ENCODE measurements at places on chromosomes 13 and 19.

DNA sequence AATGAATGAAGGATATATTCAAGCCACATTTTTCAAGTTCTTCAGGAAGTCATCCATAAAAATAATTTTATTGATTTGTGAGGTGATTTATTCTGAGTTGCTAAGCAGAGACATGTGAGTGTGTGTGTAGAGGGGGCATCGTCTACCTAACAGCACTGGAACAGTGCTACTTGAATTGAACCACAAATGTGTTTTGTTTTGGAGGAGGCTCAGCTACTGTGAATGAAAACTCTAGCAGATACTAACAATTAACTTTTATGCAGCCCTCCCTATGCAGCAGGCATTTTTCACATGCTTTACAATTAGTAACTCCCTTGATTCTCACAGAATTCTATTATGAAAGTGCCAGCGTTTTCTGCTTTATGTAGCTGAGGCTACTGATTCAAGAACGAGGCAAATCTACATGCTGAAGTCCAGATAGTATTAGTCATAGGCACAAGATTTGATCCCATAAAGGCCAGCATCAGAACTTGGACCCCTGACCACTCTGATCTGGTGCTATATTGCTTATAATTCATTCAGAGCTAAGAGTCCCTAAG is 103.7 kb downstream of the MYO16 start:
- no peak for DNase-seq

GRCh38 chr19:7391218-7391670 is 42.5 kb downstream of the ARHGEF18 start:
- no peak for DNase-seq

GRCh38 chr13:100773923-100774663 is 99.5 kb upstream of the TMTC4 start:
- DNase-seq: no peak

DNA sequence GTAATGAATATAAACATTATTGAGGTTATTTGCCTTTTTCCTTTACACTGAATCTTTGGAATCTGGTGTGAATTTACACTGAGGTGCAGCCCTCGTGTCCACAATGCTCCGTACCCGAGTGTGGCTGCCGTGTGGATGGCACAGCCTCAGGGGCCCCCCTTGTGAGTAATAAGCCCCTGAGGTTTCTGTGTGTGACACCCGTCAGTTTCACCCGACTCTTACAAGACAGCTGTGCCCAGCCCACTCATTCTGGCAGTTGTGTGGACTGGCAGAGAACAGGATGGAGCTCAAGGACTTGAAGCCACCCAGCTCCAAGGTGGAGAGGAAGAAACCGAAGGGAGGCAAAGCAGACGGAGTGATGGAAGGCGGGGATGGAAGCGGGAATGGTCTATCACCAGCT is 7.8 kb downstream of the PROZ start:
- no peak for DNase-seq

- DNase-seq: no peak
Measured at GRCh38 chr13:109212650-109213049, 573.7 kb downstream of the IRS2 start.

DNA sequence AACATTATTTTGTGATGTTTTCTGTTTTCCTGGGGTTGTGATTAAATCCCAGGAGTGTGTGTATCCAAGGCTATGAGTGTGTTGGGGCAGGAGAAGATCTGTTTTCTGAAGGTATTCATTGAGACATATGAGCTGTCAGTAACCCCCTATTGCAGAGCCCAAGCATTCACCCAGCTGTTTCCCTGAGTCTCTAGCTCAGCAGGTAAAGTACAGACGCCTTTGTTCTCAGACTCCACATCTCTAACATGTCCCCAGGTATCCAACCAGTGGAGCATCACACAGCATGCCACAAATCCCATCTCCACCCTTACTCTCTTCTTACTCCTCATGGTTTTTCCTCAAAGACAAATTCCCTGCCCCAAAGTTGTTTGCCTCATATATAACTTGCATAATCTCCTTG is 213.6 kb downstream of the PCDH20 start:
- DNase-seq: no peak

GRCh38 chr13:50085063-50085462 is 69.8 kb downstream of the KCNRG start:
- DNase-seq: no peak

DNA sequence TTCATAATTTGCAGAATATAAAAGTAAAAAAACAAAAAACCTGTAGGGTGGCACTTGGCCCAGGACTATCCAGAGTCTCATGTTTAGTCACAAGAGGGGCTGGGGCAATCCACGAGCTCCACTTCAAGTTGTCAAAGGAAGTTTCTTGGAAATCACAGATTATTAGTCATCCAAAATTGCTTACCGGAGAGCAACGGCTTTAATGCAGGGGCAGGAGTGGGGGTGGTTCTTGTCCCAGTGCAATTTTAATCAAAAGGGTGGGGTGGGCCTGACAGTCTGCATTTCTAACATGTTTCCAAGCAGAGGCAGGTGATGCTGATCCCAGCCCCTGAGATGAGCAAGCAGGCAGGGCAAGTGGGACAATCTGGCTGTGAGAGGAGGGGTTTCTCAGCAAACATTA is 233.9 kb downstream of the ABCC4 start:
- DNase-seq: no peak

GRCh38 chr19:1041835-1042685 is 2.2 kb downstream of the ABCA7 start:
- DNase-seq: no peak

DNA sequence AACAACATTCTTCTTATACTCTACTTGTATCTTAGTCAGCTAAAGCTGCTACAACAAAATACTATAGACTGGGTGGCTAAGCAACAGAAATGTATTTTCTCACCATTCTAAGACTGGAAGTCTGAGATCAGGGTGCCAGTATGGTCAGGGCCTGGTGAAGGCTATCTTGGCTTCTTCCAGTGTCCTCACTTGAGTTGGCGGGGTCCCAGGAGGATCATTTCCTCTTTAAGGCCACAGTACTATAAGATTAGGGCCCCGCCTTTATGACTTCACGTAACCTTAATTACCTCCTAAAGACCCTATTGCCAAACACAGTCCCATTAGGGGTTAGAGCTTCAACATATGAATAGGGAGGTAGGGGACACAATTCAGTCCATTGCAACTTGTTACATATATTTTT is 30.7 kb upstream of the DOCK9 start:
- DNase-seq: no peak

GRCh38 chr19:12965812-12966135 is 3.6 kb upstream of the DAND5 start:
- DNase-seq: no peak

GRCh38 chr19:7746903-7747884 is at the start of gene CD209:
TSS of gene CD209 (minus strand) at chr19:7747534. CDS start at chr19:7747511, 23 bp downstream.
- no peak for DNase-seq

GRCh38 chr19:18202778-18203407 is 949 bp downstream of the RAB3A start:
- no peak for DNase-seq

DNA sequence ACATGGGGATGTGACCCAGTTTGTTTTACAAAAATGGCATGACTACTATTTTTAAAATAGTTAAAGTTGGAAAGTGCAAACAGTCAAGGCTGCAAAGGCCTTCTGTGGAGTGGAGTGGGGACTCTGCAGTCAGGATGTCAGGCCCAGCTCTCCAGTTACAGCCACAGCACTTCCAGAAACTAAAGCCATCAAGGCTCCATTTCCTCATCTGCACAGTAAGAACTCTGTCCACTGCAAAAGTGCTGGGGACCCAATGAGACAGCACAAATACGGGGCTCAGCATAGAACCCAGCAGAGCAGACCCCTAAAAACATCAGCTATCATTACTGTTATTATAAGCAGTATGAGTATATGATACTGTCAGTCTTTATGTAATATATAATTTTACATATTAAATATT is 73.6 kb downstream of the SACS start:
- DNase-seq: no peak

GRCh38 chr19:49637821-49638738 is 1.9 kb downstream of the RRAS start:
- DNase-seq: no peak

DNA sequence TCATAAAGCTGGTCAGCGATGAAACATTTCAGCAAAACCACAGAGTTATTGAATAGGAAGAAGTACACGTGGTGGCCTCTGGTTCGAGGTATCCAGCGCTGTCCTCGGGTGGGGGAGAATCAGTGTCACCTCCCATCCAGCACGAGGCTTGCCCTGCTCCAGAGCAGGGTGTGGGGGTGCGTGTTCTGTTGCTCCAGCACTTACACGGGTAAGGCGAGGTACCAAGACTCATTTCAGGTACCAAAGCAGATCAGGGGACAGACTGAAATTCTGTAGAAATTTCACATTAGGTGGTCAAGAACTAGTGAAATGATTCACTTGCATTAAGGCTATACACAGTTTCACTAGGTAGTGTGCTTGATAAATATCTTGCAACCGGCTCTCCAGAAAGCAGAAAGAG is 164.2 kb upstream of the SOX1 start:
- no peak for DNase-seq

- no peak for DNase-seq
Measured at GRCh38 chr19:55466241-55466614, 1.7 kb upstream of the C19orf85 start.

DNA sequence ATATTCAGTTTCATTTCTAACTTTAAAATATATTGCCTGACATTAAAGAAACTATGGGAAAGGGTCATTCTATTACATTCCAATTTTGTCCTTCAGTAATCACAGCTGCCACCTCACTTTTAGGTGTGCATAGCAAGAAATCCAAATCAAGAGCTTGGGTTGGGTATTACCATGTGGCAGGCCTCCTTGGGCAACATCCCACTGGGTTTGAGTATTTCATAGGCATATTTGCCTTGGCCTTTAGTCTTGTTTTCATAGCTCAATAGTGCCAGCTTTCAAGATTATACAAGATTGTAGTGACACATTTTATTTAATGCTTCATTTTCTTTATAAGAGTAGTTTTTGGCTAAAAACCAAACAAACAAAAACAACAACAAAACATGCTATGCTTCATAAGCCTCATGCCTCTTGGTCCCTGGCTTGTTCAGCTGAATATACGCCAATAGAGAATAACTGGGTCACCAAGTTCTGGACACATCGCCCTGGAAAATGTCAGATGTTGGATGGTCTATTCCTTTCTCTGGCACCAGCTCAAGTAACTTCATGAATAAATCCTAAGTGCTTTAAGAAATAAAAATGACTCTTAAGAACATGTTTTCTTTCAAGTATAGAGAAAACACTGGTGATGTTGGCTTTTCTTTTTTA is 167.4 kb upstream of the STARD13 start:
- DNase-seq: no peak

GRCh38 chr13:66378894-66379293 is 851.2 kb downstream of the PCDH9 start:
- DNase-seq: no peak

GRCh38 chr13:51827254-51827653 is 17.7 kb downstream of the TMEM272 start:
- no peak for DNase-seq

- DNase-seq: no peak
Measured at GRCh38 chr13:103200118-103200885, 134.1 kb upstream of the SLC10A2 start.

DNA sequence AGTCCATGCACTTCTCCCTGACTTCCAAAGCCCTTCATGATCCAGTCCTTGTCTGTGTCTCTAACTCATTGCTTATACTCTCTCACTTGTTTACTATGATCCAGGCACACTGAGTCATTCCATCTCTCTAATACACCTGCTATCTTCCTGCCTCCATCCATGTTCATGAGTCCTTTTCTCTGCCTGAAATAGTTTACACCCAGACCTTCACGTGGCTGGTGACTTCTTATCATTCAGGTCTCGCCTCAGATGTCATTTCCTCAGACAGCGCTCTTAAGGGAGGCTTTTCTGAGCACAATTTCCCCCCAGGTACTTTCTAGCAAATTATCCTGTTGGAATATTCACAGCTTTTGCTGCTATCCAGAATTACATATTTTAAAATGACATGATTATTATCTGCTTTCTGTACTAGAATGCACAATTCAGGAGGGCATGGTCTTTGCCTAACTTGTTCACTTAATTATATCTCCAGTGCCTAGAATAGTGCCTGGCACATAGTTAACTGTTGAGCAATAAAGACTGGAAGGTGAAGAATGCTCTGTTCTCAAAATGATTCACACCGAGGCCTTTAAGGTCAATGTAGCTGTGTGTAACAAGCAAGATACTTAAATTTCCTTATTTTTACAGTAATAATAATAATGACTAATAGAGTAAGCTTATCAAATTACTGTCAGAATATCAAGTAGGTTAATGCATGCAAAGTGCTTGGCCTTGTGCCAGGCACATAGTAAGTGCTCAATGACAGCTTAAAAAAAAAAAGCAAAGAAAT is 183.7 kb upstream of the SPRY2 start:
- no peak for DNase-seq

DNA sequence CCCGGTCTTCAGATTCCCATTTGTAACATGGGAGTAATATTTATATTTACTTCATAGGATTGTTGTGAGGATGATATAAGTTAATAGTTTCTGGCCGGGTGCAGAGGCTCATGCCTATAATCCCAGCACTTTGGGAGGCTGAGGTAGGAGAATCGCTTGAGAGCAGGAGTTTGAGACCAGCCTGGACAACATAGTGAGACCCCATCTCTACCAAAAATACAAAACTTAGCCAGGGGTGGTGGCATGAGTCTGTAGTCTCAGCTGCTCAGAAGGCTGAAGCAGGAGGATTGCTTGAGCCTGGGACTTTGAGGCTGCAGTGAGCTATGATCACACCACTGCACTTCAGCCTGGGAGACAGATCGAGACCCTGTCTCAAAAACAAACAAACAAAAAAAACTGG is 11.2 kb downstream of the CATSPERG start:
- peak; percentile 2 for DNase-seq

GRCh38 chr19:48772503-48772953 is 17.2 kb downstream of the FGF21 start:
- DNase-seq: no peak

GRCh38 chr19:42158926-42159325 is 26.7 kb upstream of the POU2F2 start:
- DNase-seq: no peak

GRCh38 chr19:28899703-28900102 is 313.2 kb downstream of the UQCRFS1 start:
- DNase-seq: no peak

DNA sequence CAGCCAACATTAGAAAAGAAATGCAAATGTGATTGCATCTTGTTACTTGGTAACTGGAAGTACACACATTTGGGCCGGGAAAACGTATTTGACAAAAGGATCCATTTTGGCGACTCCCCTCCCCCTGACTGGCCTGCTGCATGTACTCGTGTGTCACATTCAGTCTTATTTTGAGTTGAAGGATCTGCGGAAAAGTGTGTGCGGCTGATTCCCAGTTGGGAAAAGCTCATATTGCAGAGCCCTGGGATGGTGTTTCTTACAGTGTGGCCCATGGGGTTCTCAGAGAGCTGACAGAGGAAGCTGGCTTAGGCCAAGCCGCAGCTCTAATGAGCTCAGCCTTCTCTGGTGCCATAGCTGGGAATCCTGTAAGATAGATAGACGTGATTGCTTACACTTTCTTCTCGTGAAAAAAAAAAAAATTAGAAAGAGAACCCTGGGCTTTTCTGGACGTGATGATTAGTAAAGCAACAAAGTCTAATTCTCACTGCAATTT is 170.3 kb upstream of the ARGLU1 start:
- DNase-seq: no peak

All from natural killer cell treated with Interleukin-12 subunit alpha and Interleukin-12 subunit beta and Interleukin-15 and Interleukin-18, amount 100 ng/mL, for 72 hours (primary cell).